ENCODE measurements at places on chromosomes 4 and X.

DNA sequence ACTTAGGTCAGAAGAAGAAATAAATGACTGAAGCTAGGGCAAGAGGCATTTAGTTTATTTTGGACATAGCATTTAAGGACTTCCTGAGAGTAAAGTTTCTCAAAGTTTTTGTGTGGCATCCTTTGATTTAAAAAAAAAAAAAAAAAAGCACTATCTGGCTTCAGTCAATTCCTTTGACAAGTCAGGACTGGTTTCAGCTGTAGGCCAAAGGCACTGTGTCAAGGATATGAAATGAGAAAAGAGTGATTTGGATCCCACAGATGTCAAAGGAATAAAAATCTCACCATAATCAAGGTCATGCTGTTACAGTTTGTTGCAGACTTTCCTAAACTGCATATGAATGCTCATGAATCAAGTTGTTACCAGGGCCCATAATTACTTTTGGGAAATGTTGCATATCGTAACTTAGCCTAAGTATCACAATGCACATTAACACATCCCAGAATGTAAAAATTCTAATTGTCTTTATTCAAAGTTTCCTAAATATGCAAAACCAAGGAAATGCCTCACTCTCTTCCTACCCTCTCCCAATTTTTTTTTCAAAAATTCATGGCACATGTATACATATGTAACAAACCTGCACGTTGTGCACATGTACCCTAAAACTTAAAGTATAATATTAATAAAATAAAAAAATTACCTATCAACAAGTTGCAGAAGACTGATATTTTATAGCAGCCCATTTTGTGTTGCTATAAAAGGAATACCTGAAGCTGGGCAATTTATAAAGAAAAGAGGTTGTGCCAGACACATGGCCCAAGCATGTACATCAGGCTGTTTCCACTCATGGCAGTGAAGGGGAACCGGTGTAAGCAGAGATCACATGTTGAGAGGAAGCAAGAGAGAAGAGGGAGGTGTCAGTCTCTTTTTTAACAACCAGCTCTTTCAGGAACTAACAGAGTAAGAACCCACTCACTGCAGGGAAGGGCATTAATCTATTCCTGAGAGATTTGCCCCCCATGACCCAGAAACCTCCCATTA, 33.7 kb upstream of the ADAMTS3 start:
- no peak for DNase-seq

- no peak for DNase-seq
Observed at GRCh38 chr4:183860731-183861130, 44.4 kb upstream of the STOX2 start.

GRCh38 chr4:3288571-3289094, 4.2 kb upstream of the RGS12 start:
- no peak for DNase-seq

GRCh38 chr4:3607690-3608552, 75.7 kb upstream of the LRPAP1 start:
- no peak for DNase-seq

- DNase-seq, result no peak
Observed at GRCh38 chr4:72144241-72144640, 112.4 kb downstream of the NPFFR2 start.

GRCh38 chr4:185238215-185238681, 28.9 kb downstream of the SNX25 start:
- DNase-seq, result no peak

DNA sequence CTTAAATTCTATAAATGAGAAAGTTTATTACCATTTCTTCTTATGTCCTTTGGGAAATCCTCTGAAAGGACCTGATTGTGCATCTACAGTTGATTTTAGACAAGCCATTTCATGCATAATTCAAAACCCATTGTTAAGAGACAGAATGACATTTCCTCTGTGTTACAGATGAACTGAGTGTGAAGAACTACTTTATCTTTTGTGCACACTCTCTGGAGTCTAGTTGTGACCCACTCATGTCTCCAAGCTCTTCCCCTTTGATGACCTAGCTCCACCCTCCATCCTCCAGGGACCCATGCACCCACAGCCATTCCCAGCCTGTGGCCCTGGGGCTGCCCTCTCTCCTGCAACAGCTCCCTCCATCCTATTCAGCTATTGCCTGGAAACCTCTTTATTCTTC, 57.5 kb upstream of the BMPR1B start:
- no peak for DNase-seq

DNA sequence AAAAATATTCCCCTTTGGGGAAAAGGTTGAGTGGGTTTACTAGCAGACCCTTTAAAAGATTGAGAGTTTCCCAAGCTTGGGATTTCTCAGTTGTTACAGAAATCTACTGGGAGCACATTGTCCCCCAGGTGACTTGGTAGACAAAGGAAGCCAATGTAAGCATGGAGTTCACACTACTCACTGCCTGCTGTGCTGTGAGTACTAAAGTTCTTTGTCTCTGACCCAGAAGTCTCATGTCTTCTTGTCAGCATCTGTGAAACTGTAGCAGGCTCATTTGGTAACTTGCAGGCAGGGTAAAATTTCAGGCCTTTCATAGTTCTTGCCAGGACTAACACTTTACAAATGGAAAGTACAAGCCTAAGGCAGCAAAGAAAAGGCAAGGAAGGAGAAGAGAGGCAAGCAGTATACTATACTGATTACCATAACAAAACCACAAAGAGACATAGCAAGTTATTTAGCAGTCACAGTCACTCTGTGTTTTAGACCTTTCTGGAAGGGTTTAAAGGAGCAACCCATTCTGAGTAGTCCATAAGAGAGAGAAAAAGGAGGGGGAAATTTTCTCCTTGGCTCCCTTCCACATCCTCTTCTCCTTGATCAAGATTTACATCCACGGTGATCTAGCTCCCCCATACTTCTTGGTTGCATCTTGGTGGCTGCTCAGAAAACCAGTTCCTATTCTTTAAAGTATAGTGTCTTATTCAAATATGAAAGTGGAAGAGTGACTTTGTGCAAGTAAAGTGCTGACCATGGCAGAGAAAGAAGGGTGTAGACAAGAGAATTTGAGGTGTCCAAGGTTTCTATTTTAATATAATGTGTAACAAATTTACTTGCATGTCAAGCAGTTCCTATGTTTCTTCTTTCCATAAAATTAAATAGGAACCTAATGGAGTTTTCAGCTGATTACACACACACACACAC, 160.0 kb upstream of the PDE5A start:
- no peak for DNase-seq

Measured in occipital lobe (tissue), 3 donors.